ENCODE measurements at places on chromosomes 7 and 10.

- no peak for DNase-seq
These were observed 3.3 kb upstream of the CNNM2 start for GRCh38 chr10:102914781-102915180.

DNA sequence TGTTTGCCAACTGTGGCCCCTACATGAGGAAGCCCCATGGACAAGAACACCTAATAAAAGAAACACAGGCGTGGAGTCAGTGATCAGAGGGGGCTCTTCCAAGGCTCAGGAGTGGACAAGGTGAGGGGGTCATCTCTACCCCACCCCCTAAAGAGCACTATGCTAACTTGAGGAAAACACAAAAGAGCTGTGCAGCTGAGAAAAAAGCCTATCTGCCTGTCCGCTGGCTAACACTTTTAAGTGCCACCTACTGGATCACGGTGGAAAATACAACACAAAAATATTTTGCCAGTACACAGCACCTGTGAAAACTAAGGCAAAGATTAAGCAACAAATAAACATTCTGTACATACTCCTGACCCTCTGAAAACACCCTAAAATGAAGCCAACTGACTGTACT lies 53.1 kb upstream of the COBL start:
- no peak for DNase-seq

GRCh38 chr10:108789919-108790318 lies 1133.4 kb downstream of the XPNPEP1 start:
- DNase-seq = no peak

GRCh38 chr10:18402853-18403252 lies 248.5 kb downstream of the NSUN6 start:
- no peak for DNase-seq

- DNase-seq = no peak
These were observed 196.6 kb upstream of the GALNT17 start for GRCh38 chr7:70935311-70935710.

DNA sequence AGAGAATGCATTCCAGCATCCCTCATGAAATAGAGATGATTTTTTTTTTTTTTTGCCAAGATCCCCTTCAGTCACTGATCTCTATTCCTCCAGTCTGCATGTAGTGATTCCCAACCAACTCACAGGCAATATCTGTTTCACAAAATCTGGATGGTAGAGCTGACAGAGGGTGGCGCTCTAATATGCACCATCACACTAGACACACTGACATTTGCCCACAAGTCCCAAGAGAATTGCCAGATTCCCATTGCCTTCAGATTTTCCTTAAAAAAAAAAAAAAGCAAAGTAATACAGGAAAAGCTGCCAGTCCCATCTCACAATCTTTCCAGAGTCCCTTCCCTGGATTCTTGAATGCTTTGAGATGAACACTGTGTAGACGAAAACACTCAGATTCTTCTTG lies 301.0 kb downstream of the SORCS1 start:
- no peak for DNase-seq

GRCh38 chr10:47098964-47099363 lies 187.7 kb downstream of the PTPN20 start:
- no peak for DNase-seq

GRCh38 chr7:74479961-74480829 lies 26.5 kb downstream of the GTF2IRD1 start:
- no peak for DNase-seq

DNA sequence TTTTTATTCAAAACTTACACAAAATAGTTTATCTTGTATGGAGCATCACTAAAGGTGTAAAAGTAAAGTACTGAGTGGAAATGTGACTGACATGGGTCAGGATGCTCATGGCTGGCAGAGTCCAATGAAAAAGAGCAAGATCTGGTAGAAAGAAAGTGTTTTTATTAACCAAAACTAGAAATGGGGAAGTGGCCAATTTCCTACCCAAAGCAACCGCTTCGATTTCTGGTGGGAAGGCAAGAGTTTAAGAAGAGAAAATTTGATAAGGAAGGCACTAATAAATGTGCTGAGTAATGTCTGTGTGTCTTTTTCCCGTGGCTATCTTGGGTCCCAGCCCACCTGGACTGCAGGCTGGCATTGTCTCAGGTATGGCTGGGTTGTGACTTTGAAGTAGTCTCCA lies 277.7 kb downstream of the ANKRD7 start:
- no peak for DNase-seq

- no peak for DNase-seq
These were observed 8.5 kb upstream of the BAG3 start for GRCh38 chr10:119642556-119643111.

DNA sequence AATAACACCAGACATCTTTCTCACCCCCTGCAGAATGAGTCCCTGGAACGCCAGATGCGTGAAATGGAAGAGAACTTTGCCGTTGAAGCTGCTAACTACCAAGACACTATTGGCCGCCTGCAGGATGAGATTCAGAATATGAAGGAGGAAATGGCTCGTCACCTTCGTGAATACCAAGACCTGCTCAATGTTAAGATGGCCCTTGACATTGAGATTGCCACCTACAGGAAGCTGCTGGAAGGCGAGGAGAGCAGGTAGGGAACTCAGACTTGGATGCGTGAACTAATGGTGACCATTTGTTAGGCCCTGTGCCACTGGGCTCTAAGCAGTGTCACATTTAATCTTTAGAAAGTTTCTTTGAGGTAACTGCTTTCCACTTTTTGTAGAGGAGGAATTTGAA lies 7.1 kb downstream of the VIM start:
- no peak for DNase-seq

All from activated T-helper 9 cell treated with anti-CD3 and anti-CD28 coated beads, Interleukin-2, amount 50 U/mL, for 16 hours (primary cell).